ENCODE measurements at places on chromosomes 11 and 22. TPM values are rescaled to one million over a fixed set of nuclear protein-coding genes. Genes with fewer than 3 reads are reported as not detected.

The LIPT2 gene
- total RNA-seq, result 3.1 TPM

The UCP3 gene
- 0.84 TPM for total RNA-seq

The PLA2G3 gene
- not detected for total RNA-seq

The ZNF280B gene
- total RNA-seq, result 0.12 TPM

The SYT13 gene
- not detected for total RNA-seq

The CD3G gene
- total RNA-seq, result 1.1 TPM

The P2RX6 gene
- total RNA-seq, result 1.9 TPM

The ANKRD49 gene
- 25.2 TPM for total RNA-seq

The OR8J1 gene
- not detected for total RNA-seq

The HTR3A gene
- 0.88 TPM for total RNA-seq

The VSIG10L2 gene
- total RNA-seq, result not detected

The CBLIF gene
- not detected for total RNA-seq

The POU2AF2 gene
- total RNA-seq, result not detected
